ENCODE measurements at places on chromosomes 2 and 18.
A peak's percentile ranks its signal among the peaks of the same experiment; 100 is the strongest.

DNA sequence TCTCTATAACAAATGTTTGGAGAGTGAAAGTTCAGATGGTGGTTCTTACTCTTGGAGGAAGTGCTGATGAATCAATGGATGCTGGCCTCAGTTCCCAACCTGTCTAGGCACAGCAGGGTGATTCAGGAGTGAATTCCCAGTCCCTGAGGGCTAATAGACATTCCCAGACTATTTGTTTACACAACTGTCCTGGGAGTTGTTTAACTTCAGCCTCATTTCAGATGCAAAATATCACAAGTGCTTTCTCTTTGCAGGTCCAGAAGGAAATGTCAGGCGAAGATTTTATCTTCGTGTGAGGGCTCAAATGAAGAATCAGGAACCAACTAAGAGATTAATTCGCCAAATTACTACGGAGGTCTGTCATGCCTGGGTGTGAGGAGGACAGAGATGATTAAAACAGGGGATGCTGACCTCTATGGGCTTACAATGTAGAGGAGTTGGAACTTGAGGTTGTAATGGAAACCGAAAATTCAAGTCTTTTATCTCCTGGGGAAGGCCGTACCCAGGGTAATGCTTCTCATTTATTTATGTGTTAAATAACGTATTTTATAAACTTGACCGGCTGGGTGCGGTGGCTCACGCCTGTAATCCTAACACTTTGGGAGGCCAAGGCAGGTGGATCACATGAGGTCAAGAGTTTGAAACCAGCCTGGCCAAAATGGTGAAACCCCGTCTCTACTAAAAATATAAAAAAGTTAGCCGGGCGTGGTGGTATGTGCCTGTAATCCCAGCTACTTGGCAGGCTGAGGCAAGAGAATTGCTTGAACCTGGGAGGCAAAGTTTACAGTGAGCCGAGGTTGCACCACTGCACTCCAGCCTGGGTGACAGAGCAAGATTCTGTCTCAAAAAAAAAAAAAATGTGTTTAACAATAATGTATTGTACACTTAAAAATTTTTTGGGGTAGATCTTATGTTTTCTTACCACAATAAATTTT, 38.7 kb upstream of the SLC1A4 start:
- DNase-seq: no peak

DNA sequence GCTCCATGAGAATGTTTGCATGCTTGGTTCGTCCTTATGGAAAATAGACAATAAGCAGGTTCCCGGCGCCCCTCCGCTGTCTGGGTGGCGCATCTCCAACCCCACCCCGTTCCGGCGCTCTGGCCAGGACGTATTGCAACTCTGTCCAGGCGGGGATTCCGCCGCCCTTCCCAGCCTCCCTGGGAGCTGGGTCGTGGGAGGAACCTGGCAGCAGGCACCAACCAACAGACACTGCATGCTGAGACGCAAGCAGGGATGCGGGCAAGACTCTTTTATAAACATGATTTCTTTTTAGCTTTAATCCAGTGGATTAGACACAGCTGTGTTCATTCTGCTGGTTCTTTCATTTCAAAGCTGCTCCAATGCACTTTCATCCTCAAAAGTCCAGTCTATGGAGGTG, 240.2 kb downstream of the SH3BP4 start:
- DNase-seq: no peak

DNA sequence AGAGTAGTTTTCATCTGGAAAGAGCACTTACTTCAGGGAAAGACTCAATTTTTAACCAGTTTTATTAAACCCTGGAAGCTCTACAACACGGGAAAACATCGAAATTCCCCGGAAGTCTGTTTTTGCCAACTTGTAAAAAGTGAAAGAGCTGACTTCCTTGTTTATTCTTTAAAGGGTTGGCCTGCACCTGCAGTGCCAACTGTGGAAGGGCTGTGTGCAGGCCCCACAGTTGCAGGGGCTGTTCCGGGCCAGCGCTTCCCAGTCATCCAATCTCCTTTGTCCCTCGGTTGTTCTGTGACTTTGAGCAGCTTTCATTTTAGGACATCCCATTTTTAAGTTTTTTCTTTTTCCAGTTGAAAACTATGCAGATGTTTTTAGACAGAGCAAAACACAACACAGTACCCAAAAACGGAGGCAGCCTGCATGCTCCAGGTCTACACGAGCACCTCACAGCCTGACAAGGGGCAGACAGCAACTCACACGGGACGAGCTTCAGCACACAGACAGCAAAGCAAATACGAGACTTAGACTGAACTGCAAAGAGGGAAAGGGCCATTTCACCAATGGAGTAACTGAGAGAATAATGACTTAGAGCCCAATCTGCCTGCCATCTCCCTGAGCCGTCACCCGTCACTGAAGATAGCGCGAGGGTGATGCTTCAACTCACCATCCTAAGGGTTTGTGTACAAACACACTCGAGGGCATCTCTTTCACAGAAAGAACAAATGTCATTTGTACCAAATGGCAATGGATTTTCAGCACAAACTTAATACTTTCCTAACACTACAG, 70.6 kb downstream of the EMILIN2 start:
- DNase-seq: no peak

DNA sequence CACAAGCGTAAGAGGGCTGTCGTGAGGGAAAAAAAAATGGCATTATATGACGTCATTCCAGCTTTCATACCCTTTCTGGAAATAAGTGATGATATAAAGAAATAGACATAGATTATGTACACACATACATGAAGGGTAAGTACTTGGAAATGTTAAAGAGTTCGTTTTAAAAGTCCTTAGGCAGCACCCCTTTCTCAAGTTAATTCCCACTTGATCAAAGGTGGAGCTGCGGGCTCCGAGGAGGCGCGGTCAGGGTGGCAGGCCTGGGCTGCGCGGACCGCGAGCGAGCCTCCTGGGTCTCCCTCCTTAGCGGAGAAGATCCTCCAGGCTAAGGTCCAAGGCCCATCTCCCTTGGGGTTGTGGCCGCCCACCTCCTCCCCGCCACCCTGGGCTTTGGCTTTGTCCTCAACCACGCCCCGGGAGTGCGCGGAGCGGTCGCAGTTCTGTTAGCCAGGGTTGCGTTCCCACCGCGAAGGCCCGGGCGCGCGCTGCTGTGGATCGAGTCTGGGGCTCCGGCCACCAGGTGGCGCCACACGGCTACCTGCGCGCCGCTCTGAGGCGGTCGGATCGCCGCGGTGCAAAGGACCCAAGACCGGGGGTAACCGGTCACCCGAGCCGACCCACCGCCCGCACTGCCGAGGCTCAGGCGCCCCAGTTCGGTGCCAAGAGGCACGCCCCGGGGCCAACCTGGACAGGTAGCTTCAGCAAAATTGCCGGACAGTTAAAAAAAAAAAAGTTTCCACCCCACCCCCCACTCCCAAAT, 66.8 kb downstream of the HNRNPLL start:
- peak; percentile 83 for DNase-seq

DNA sequence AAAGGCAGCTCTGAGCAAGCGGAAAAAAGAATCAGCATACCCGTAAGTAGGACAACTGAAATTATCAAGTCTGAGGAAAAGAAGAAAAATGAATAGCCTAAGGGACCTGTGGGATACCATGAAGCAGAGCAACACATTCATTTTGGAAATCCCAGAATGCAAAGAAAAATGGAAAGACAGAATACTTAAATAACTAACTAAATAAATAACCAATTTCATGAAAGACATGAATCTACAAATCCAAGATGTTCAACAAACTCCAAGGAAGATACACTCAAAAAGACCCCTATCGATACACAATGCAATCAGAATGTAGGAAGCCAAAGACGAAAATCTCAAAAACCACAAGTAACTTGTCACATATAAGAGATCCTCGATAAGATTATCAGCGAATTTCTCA, 117.0 kb downstream of the USP34 start:
- no peak for DNase-seq

DNA sequence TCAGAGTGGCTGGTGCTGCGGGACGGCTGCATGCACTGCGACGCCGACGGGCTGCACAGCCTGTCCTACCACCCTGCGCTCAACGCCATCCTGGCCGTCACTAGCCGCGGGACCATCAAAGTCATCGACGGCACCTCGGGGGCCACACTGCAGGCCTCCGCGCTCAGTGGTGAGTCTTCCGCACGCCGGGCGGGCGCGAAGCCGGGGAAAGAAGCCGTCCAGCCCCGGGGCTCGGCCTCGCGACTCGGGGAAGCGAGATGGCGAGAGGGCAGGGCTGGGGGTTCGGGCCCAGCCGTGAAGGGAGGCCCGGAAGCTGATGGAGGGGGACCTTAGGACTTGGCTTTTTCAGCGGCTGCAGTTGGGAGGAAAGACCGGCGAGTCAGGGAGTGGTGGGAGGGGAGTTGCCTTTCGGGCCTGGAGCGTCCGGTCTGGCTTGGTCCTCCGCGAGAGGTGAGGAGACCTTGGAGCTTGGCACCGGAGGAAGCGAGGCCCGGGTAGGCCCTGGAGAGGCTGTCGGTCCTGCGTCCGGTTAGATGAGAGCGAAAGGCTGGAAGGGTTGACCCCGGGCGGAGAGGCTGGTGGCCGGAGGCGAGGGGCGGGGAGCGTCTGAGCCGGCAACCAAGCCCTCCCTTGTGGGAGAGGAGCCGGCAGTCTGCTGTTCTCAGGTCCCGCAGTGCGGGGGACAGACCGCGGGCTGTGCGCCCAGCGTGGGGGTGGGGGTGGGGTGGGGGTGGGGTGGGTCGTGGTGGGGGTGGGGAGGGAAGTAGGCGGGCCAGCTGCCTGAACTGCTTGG, 691 bp downstream of the BIRC6 start:
- peak; percentile 40 for DNase-seq

DNA sequence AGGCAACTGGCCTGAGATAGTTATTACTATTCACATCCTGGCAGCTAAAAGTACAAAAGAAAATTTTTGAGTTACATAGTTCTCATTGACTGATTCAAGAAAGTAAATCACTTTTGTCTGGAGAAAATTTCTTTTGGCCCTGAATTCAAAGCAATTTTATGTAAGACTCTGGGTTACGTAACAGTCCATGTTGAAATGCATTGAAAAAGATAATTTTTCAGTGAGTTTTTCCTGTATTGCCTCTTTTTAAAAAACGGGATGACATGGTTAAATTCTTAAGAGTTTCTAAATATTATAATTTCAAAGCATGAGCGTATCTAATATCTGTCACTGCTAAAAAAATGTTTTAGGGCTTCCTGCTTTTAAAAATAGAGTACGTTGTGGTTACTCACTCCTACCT, 72.7 kb downstream of the ANKRD12 start:
- no peak for DNase-seq

GRCh38 chr2:48249631-48250473, 280.1 kb upstream of the STON1 start:
- DNase-seq: no peak

- DNase-seq: no peak
Observed at GRCh38 chr2:241771286-241772062, 5.1 kb upstream of the GAL3ST2 start.

DNA sequence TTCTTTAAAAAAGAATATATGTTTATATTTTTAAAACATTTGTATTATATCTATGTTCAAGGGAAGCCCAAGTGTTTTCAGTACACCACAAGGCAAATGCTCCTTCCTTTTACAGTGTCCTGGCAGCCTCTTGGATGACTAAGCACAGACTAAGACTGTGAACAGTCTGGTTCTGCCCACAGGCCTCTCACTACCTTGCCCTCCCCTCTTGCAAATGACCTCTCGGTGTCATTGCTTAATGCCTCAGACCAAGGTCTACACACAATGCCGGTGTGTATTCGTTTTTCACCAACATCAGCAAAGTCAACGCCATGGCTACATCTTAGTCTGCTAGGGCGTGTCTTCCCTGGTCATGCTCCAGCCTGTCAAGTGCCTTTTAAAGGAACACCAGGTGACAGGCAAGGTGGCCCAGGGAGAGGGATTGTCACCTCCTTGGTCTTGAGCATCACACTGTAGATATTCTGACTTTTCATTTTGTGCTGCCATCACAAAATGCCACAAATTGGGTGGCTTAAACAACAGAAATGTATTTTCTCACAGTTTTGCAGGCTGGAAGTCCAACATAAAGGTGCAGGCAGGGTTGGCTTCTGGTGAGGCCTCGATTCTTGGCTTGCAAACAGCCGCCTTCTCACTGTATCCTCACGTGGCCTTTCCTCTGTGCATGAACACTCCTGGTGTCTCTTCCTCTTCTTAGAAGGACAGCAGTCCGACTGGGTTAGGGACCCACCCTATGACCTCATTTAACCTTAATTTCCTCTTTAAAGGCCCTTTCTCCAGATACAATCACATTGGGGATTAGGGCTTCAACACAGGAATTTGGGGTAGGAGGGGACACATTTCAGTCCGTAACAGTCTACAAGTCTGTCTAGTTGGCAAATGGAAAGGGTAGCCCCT, 266.5 kb downstream of the KLHL29 start:
- no peak for DNase-seq

- DNase-seq: no peak
Observed at GRCh38 chr2:70753902-70754301, 14.1 kb downstream of the ADD2 start.

DNA sequence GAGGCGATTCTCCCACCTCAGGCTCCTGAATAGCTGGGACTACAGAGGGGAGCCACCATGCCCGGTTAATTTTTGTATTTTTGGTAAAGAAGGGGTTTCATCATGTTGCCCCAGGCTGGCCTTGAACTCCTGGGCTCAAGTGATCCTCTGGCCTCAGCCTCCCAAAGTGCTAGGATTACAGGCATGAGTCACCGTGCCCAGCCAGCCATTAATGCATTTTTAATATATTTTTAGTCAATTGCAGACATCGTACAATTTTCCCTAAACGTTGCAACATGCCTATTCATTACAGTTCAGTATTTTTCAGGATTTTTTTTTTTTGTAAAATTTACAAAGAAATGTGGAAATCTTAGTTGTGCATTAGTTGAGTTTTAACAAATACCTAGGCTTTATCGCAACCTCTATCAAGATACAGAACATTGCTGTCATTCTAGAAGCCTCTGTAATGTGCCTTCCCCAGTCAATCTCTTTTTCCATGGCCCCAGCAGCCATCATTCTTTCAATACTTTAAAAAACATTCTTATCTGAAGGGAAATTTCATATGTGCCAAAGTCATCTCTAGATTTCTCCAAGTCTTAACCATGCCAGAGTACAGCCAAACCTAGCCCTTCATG, 14.7 kb downstream of the NABP1 start:
- DNase-seq: no peak
